ENCODE measurements at places on chromosomes 12 and 14.

DNA sequence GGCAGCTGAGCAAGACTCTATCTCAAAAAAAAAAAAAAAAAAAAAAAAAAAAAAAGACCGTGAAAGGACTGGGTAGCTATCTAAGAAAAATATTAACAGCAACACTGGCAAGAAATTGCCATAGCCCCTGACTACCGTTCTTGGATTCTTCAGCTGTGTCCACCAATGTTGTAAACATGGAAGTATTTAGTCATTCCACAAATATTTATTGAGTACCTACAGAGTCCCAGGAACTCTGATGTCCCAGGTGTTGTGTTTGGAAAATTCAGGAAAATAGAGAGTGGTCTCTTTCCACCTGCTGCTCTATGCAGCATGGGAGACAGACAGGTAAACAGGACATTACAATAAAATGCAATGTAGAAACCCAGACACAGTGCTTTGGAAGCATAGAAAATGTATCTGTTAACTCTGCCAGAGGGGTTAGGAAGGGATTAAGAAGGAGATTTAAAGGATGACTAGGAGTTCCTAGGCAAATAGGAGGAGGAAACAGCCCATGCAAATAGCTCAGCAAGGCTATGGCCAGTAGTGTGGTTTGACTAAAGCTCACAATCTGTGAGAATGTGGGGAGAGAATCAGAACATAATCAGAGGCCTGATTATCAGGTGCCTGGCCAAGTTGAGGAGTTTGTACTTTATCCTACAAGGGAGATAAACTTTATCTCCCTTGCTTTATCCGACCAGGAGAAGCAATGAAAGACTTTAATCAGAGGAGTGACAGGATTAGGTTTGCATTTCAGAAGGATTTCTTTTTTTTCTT, 2.1 kb upstream of the DLST start:
- H3K27me3 ChIP-seq, result no peaks in the 10 kb centered on the region
- peaks cover 22% of the 10 kb centered on the region for H3K36me3 ChIP-seq
- DNase-seq, result no peak
- H3K4me3 ChIP-seq, result peak overlapping the region; percentile 1
- peaks cover 39% of the 10 kb centered on the region for H3K4me1 ChIP-seq

GRCh38 chr14:91858536-91859275, 8.6 kb downstream of the TC2N start:
- H3K27ac ChIP-seq, result peak overlapping the region; percentile 79
- H3K27me3 ChIP-seq, result no peaks in the 10 kb centered on the region
- DNase-seq, result no peak
- peak overlapping the region; percentile 7 for H3K4me3 ChIP-seq

- no peaks in the 10 kb centered on the region for H3K27me3 ChIP-seq
- peaks cover 22% of the 10 kb centered on the region for H3K36me3 ChIP-seq
- H3K27ac ChIP-seq, result no peak overlapping the region
- no peak overlapping the region for H3K4me3 ChIP-seq
- DNase-seq, result no peak
Observed at GRCh38 chr12:6608592-6609281, 1.6 kb upstream of the CHD4 start.

GRCh38 chr12:74732826-74733225, 195.2 kb downstream of the ATXN7L3B start:
- H3K27me3 ChIP-seq, result no peaks in the 10 kb centered on the region
- no peaks in the 10 kb centered on the region for H3K4me1 ChIP-seq
- no peak for DNase-seq
- H3K27ac ChIP-seq, result no peak overlapping the region
- no peak overlapping the region for H3K4me3 ChIP-seq
- no peaks in the 10 kb centered on the region for H3K36me3 ChIP-seq

DNA sequence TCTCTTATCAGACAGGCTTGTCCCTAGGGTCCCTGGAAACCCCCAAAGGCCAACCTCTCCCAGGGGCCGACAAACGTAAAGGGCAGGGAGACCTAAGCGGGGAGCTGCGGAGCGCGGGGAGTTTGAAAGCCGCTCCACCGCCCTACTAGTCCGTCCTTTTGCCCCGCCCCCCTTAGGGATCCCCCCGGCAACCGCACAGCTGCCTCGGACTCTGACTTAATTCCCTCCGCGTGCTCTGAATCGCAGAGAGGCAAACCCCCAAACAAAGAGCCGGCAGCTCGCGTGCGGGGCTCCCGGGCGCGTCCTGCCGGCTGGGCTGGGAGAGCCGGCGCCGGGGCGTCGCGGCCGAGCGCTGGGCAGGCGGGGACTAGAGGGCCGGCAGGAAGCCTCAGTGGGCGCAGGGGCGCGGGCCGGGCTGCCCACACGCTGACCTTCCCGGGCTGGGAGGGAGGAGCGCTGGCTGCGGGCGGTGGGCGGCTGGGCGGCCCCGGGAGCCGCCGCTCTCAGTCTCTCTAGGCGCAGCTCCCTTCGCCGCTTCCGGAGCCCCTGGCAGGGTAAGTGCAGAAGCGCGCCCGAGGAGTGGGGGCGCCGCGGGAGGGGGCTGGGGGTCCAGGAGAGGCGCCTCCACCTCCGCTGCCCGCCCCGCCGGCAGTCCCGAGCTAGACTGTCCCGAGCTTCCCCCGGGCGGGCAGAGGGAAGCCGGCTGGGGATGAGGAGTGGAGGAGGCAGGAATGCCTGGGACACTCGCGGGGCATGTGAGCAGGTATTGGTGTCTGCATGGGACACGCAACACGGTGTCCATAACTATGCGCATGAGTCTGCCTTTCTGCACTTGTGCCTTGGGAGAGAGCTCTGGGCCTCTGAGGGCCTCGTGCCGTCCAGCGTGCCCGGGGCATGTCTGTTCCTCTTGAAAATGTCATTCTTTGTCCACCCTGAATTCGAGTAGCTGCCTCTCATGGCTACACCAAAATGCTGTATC, at the start of gene TSPAN11:
Gene TSPAN11 (plus strand): TSS at position 506 of the 979 bp plus-strand sequence. CDS start 27,244 bp downstream, outside the sequence.
- H3K27ac ChIP-seq, result no peak within 1 kb of the TSS
- H3K4me3 ChIP-seq, result no peak within 1 kb of the TSS
- no peaks in the 10 kb centered on the region for H3K4me1 ChIP-seq
- peaks cover 47% of the 10 kb centered on the region for H3K27me3 ChIP-seq

DNA sequence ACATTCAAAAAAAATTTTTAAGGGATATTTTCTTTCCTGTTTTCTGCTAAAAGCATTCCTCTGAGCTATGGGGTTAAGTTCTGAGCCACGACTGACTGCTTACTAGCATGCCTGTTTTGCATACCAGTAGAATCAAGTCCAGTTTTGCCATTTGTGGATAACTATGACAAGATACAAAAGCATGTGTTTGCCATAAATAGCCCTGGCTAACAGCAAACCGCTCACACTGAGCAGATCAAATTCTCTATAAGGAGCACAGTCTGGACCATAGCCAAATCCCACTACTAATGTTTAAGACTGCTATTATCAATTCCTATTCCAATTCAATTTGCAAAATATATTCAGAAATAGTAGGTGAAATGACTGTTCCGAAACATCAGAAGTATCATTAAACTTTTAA, 3.2 kb downstream of the CFL2 start:
- no peak overlapping the region for H3K4me3 ChIP-seq
- DNase-seq, result no peak
- no peaks in the 10 kb centered on the region for H3K27me3 ChIP-seq
- H3K4me1 ChIP-seq, result peaks cover 25% of the 10 kb centered on the region
- peaks cover 23% of the 10 kb centered on the region for H3K36me3 ChIP-seq

DNA sequence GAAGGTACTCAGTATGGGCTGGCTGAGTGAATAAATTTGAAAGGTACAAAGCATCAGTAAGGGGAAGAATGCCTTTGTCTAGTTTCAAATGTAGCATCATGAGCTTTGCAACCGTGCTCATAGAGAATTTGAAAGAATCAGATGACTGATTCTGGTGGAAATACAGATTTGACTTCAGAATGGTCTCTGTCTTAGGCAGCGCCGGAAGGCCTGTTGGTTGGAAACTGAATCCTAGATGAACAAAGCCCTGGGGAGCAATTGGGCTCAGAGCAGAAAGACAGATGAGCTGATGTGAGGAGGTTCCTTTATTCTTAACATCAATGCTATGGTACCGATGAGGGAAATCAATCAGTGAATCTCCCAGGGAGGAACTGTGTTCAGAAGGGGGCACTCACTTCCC, 137.3 kb downstream of the SNAPC1 start:
- H3K27ac ChIP-seq, result no peak overlapping the region

- no peak for DNase-seq
- no peaks in the 10 kb centered on the region for H3K36me3 ChIP-seq
- H3K27me3 ChIP-seq, result no peaks in the 10 kb centered on the region
- H3K27ac ChIP-seq, result no peak overlapping the region
- H3K4me1 ChIP-seq, result peaks cover 3% of the 10 kb centered on the region
Observed at GRCh38 chr14:105387530-105387922, 10.8 kb upstream of the TEX22 start.

- H3K4me1 ChIP-seq, result peaks cover 13% of the 10 kb centered on the region
- H3K27me3 ChIP-seq, result peaks cover 2% of the 10 kb centered on the region
- H3K27ac ChIP-seq, result peak within 1 kb of the TSS; percentile 52
- DNase-seq, result peak; percentile 77
- H3K36me3 ChIP-seq, result no peaks in the 10 kb centered on the region
Observed at GRCh38 chr14:104800771-104801519, at the start of gene ZBTB42. Gene ZBTB42 (plus strand): TSS chr14:104801101. CDS start chr14:104801198, 97 bp downstream.

Measured in activated T-helper 2 cell treated with anti-CD3 and anti-CD28 coated beads, Interferon-gamma antibody, Interleukin-2, Interleukin-4, amounts not matched to agents 10 μg/mL and 5 μg/mL and 100 μg/mL, durations not matched to agents 14 hours and 24 hours and 36 hours (primary cell).